ENCODE measurements at places on chromosomes 1 and 21. TPM values are rescaled to one million over a fixed set of nuclear protein-coding genes. Genes with fewer than 3 reads are reported as not detected.

FOXE3 gene
- not detected for total RNA-seq

- DNase-seq = no peak
These were observed 107.7 kb downstream of the PDE9A start for GRCh38 chr21:42760951-42761751.

DNA sequence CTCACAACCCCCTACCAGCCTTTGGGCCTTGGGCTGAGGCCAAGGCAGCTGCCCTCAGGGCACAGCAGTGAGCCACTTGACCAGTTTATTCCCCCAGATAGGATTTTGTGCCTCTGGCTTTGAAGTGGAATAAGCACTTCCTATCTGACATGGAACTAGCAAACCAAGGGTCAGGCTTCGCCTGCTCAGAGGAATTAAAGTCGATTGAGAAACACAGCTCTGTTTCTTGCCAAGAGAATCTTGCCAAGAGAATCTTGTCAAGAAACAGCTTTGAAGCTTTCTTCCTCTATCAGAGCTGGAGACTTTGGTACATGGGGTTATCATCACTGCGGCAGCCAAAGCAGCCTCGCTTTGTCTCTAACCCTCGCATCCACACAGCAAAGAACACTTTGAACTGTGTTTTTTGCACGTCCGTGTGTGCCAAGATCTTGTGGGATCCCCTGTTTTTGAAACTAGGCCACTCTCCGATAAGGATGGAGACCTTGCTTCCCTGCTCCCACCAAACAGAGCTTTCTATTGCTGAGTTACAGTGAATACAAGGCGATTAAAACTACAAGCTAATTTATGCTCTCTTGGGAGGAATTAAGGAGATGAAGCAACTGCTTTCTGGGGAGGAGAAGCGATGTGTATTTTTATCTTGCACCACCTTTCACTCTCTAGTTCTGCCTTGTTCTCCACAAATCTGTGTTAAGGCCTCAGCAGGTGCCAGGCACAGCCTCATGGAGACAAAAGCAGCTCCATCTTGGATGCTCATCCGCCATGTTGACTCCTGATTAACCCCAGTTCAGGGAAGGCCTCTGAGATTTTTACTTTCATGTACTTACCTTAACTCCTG lies 67.3 kb downstream of the RHOU start:
- no peak for DNase-seq

HRNR gene
- total RNA-seq = not detected

DNA sequence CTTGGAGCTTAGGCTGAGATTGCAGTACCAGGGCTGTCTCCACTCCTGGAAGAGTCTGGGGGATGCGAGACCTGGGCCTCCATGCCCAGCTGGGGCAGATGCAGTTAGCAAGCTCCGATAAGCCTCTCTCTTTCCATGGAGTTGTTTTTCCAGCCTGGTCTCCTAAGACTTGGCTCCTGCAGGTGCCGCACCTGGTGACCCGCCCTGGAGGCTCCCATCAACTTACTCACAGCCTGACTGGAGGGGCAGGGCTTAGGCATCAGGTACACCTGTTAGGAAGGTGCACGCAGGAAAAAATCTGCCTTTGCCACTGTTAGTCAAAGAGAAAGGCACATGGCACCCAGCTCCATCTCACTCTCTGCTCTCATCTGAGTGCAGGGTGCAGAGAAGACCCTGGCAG lies 198.1 kb upstream of the TMEM51 start:
- DNase-seq = no peak

DNA sequence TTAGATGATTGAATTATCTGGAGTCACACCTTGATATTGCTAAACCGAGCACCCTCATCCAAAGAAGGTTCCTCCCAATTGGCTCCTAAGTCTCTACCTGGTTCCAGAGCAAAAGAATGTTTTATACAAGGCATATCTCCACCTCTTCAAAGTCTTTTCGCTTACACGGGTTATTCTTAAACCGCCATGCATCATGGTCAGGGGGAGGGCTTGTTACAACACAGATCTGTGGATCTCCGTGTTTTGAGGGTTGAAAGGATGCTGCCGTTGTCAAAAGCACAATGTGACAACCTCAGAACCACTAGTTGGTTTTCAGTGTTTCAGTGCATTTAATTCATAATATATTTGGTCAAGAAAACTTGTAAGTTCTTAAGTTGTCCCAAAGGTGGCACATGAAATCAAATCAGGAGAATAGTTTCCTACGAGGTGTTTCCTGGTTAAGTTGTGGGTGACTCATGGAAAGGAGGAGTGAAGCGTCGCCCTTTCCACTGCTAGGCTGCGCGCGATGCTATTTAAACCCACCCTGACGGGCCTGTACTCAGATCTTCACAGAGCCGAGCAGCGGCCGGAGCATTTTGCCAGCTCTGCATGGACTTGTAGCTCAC lies 1531.6 kb upstream of the TPTE start:
- no peak for DNase-seq

C21orf58 gene
- total RNA-seq = 2.3 TPM

FBXO2 gene
- 11.2 TPM for total RNA-seq

COL6A2 gene
- total RNA-seq = 269 TPM

LEFTY1 gene
- total RNA-seq = 0.35 TPM

WNT9A gene
- 10.2 TPM for total RNA-seq

GRCh38 chr1:168470901-168471431 lies 72.8 kb downstream of the XCL2 start:
- no peak for DNase-seq

GRCh38 chr1:20485527-20486456 lies at the start of gene CAMK2N1:
Gene CAMK2N1, minus strand, starts transcription at chr1:20486210. Its CDS starts 831 bp downstream, at chr1:20485379.
- peak; percentile 78 for DNase-seq

GRCh38 chr1:32470431-32470830 lies 5.6 kb downstream of the ZBTB8B start:
- DNase-seq = no peak

- no peak for DNase-seq
These were observed 318.2 kb upstream of the PLXNA2 start for GRCh38 chr1:208562151-208562960.

- no peak for DNase-seq
These were observed 9.0 kb downstream of the RPF1 start for GRCh38 chr1:84488107-84488506.

GRCh38 chr1:111818081-111818480 lies 62.4 kb downstream of the DDX20 start:
- no peak for DNase-seq

DNA sequence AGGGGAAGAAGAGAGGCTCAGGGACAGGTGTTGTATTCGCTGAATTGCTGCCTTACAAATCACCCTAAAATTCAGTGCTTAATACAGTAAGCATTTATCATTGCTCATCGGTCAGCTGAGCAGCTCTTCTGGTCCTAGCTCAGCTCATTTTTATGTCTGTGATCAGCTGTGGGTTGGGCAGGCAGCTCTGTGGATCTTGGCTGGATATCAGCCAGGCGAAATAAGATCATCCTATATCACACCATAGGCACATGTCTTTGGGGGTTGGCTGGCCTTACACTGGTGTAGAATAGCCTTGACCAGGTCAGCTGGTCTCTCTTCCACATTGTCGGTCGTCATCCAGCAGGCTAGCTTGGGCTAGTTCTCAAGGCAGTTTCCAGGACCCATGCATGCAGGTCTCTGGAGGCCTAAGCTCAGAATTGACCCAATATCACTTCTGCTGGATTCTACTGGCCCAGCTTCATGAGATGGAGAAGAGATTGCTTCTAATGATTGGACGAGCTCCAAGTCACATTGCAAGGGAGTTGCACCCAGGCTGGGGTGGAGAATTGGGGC lies 448.6 kb downstream of the KIF26B start:
- no peak for DNase-seq

PERM1 gene
- 0.35 TPM for total RNA-seq

- DNase-seq = no peak
These were observed 223.7 kb upstream of the CSF3R start for GRCh38 chr1:36706416-36706815.

AMY1B gene
- total RNA-seq = 4.1 TPM

- no peak for DNase-seq
These were observed 153.4 kb upstream of the IRF2BP2 start for GRCh38 chr1:234763367-234763766.

PAPPA2 gene
- 0.17 TPM for total RNA-seq

ADAM30 gene
- total RNA-seq = not detected

DENND2D gene
- total RNA-seq = 78.2 TPM

GRCh38 chr1:204709021-204709420 lies 23.5 kb upstream of the LRRN2 start:
- DNase-seq = no peak

DNA sequence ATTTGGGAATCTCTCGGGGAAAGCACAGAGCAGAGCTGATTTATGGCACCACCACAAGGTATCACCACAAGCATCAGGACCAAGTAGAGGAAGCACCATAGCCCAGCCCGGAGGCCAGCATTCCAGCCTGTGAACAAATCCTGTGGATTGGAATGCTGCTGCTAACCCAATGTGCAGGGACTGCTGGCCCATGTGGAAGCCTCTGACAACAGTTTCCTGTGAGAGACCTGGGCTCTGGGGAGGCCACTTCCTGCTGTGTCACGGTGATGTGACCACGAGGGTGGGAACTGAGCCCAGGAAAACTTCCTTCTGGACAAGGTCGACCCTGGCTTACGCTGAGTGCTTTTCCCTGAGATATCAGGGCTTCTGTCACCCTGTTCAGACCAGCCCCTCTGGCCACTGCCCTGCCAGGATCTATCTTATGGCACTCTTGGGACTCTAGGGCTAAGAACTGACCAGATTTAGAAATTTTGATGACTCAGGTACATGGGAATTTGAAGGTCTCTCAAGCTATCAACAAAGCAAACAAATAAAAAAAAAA lies 88.3 kb upstream of the NGF start:
- no peak for DNase-seq

DNA sequence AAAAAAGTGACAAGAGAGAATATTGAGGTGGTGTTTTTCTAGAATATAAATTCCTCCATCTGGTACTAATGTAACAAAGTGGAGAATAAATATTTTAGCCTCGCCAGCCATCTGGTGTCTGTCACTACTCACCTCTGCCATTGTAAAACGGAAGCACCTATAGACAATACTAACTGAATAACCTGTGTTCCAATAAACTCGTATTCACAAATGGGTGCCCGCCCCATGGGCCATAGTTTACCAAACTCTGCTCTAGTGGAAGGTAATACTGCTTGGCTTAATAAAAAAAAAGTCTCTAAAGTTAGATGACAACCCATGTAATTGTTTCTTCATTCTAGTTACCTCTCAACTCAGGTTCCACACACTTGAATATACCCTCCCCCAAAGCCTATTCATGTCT lies 8.1 kb downstream of the MIS18A start:
- no peak for DNase-seq

RBP7 gene
- 8.7 TPM for total RNA-seq

DNA sequence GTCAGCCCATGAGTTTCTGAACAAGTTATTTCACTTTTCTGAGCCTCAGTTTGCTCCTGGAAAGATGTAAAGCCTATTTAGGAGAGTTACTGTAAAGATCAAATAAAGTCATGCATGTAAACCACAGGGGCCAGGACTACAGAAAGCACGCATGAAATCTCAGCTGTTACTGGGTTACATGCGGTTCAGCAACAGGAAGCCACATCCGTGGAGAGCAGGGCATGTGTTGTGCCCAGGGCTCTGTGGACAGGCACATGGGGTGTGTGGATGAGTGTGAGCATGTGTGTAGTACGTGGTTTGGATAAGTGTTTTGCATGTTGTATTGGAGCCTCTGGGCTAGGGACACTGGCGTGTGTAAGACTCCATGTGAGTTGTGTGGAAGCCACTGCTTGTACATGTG lies 2.2 kb upstream of the EPHA2 start:
- DNase-seq = no peak

LCE3D gene
- total RNA-seq = not detected

DNA sequence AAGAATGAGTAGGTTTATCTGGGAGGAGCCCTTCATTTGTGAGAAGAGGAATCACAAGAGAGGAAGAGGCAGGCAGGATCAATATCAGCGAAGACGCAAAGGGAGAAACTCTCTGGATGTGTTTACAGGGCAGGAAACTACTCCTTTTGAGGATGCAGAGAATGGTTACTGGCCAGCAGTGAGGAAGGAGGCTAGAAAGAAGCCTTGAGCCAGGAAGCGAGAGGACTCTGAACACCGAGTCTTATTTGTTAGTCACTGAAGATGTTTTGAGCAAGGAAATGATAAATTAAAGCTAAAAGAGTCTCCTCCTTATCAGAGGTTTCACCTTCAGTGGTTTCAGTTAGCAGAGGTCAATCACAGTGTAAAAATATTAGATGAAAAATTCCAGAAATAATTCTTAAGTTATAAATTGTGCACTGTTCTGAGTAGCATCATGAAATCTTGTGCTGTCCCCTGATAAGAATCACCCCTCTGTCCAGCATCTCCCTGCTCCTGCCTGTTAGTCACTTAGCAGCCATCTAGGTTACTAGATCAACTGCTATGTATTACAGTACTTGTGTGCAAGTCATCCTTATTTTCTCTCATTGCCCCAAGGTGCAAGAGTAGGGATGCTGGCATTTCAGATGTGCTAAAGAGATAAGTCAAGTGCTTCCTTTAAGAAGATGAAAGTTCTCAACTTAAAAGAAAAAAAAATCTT lies 43.5 kb downstream of the WLS start:
- DNase-seq = no peak

- no peak for DNase-seq
These were observed 47.7 kb downstream of the DHRS3 start for GRCh38 chr1:12570291-12570690.

GRCh38 chr1:160636076-160636475 lies 10.8 kb downstream of the SLAMF1 start:
- no peak for DNase-seq

BROX gene
- 44.2 TPM for total RNA-seq

DCST1 gene
- not detected for total RNA-seq

GRCh38 chr1:110675060-110675791 lies 486 bp upstream of the KCNA3 start:
- DNase-seq = peak; percentile 61

GJA4 gene
- total RNA-seq = 20.0 TPM

TRAF3IP3 gene
- total RNA-seq = 12.4 TPM

- no peak for DNase-seq
These were observed 497 bp downstream of the ID3 start for GRCh38 chr1:23558872-23559135.

DNA sequence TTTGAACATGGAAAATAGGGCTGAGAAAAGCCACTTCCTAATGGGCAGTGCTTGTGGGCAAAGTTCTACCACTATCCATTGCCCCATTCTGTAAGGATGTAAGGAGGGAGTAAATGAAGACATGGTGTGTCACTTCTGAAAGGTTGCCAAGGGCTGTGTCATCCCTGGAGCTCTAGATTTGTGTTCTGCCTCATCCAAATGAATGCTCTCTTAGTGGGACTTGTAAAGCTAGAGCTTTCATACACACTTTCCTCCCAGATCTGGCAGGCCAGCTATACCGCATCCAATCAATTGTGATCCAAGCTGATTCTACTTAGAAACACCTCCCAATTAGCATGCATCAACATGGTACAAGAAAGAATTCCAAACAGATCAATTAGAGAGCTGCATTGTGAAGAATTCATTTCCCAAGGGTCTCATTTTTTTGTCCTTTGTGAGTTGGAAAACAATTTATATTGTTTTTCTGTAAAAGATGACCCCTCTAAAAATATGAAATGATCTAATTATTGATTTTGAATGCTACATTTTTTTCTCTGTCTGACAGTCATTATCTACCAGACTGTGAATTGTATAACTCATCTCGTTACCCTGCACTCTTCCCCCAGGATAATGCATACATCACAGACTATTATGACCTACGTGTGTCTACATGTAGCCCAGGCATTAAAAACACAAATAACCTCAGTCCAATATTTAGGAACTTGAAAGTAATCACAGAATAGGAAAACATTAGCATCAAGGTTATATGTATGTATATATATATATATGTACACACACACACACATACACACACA lies 117.1 kb upstream of the DUSP10 start:
- DNase-seq = no peak

Data from upper lobe of right lung (tissue), 1 donor.